ENCODE measurements at places on chromosomes 13 and 19.
A peak's percentile ranks its signal among the peaks of the same experiment; 100 is the strongest.

DNA sequence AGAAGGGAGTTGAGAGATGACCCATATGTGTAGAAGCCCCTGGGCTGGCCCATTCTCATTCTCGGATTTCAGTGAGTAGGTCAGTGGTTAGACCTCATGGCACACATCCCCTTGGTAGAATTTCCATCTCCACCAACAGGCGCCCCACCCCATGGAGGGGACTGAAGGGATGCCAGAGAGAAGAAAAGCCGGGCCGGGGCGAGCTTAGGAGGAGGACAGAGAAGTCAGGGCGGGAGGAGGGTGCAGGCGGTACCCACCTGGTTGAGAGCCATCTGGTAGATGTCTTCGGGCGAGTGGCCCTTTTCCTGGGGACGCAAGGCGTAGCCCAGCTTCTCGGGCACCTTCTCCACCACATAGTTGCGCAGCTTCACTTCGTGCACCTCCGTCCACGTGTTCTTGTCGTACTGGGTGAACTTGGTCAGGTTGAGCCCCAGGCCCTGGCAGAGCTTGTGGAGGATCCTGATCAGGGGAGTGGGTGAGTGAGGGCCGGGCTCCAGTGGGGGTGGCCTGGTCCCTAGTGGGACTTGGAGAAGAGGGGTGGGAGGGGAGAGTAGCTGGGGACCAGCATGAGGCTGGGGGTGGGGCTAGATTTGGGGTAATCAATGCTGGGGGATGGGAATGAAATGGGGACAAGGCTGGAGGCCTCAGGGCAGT is 2.5 kb downstream of the IL4I1 start:
- no peak for DNase-seq

DNA sequence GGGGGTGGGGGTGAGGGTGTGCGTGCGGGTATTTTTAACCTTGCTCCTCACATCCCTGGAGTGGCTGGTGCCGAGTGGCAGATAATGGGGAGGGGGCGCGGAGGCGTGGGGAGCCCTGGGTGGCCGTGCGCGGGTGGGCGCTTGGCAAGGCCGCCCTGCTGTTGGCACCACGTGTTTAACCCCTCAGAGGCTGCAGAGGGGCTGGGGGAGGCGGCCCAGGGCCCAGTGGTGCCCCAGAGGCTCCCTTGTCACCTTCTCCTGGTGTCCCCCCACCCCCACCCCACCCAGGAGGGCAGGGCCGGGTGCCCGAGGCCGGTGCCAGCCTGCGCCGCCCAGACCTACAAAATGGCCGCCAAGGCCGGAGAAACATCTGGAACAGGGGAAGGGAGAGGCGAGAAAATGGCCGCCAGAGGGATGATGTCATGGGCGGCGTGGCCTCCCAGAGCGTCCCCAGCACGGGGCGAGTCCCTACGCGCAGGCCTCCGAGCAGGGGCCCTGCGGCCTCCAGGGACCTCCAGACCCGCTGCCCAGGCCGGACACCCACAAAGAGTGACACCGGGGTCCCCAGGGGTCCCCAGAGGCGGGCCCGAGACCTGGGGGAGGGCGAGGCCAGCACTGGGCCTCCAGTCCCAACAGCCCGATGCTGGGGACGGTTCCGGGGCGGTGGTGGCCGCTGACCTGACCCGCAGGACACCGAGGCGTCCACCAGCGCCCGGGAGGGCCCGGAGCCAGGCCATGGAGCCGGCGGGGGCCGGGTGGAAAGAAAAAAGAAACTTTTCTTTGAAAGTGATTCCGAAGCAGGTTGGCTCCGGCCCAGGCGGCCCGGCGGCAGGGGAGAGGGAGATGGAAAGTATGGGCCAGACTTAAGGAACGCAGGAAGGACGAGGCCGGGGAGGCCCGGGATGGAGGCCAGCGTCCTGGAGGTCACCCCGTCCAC is 38.2 kb downstream of the NFIC start:
- no peak for DNase-seq

- DNase-seq: no peak
Measured at GRCh38 chr19:50501186-50501567, 9.8 kb downstream of the JOSD2 start.

DNA sequence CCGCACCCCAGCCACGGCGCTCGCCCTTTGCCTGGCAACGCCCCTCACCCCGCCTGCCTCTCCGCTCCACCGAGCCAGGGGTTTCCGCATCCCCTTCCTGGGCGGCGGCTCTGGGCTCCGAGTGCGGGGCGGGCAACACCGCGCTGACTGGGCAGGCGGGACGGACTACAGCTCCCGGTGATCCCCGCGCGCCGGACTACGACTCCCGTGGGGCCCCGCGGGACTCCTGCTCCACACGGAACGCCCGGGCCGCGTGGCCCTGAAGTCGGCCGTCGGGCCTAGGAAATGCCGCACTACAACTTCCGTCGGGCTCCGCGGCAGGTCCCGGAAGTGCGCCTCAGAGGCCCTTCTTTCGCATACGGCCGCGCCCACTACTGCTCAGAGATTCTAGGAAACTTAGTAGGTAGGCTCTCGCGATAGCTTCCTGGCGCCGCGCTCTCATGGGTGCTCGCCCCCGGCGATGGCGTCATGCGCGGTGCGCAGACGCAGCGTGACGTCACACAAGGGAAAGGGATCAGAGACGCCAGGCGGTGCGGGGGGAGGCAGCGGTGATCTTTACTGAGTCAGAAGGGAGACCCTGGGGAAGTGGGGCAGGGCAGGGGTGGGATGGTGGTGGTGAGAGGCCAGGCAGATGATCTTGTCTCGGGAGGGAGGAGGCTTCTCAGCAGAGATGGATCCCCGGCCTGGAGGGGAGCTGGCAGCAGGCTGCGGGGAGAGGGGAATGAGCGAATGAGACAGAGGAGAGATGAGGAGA is at the start of gene JOSD2:
Gene JOSD2 (minus strand): TSS at position 123 of the 754 bp plus-strand sequence. CDS start 760 bp downstream, outside the sequence.
- DNase-seq: peak; percentile 99

DNA sequence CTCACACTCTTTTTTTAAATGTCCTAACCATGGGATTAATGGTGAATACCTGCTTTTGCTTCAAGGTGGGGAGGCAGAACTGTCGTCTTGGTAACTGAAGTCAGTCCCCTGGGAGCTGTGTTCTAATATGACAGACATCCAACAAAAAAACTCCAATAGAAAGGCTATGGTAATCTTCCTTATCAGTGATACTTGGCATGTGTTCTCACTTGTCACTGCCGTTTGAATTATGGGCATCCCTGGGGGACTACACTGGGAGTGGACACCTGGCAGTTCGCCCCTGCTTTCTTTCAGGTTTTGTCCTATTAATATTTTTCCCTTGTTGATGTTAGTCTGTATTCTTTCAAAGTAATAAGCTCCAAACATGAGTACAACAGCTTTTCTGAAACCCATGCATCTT is 252.6 kb downstream of the SLITRK5 start:
- DNase-seq: no peak

DNA sequence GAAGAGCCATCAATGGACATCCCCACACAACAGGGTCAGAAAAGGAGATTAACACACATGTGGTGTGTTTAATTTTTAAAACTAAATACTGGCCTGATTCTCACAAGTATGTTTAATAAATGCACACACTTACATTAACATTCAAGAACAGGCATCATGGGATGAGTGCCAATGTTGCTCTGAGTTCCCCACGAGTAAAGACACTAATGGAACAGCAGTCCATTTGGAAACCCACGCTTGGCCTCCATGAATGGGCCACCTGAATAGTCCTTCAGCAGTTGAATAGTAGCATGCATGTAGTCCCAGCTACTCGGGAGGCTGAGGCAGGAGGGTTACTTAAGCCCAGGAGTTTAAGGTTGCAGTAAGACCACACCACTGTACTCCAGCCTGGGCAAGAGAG is 195.2 kb upstream of the IPO5 start:
- no peak for DNase-seq

- no peak for DNase-seq
Measured at GRCh38 chr19:2625434-2625833, 77.1 kb downstream of the GNG7 start.

GRCh38 chr19:17135001-17135853 is 59.6 kb downstream of the MYO9B start:
- DNase-seq: peak; percentile 72

DNA sequence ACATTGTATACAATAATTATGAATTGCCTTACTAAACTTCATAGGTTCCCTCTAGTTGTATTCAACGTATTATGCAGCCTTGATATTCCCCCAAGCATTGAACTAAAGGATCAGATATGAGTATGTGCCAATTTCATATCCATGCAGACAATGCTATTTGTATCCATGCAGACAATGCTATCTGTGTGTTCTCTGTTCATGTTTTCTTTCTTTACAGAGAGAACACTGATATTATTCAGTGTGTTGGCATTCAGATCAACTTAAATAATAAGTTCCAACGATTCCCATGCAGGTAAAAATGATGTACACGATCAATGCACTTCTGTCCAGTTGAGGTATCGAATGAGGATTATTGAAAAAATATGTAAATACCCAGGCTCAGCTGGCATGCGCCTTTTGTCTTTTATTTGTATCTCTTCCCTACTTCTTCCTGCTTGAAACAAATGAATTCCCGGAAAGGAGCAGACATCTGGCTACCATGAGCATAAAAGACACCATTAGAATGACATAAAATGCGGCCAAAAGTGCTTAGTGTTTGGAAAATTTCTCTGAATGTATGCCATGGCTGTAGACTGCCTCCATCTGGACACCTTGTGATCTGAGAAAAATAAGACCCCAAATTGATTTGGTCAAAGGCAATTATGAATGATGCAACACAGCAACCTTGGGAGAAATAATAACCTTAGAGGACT is 731.5 kb downstream of the SLITRK1 start:
- no peak for DNase-seq
